ENCODE measurements at places on chromosomes 11 and 22. TPM values are rescaled to one million over a fixed set of nuclear protein-coding genes. Genes with fewer than 3 reads are reported as not detected.
A peak's percentile ranks its signal among the peaks of the same experiment; 100 is the strongest.

SLC5A12 gene
- total RNA-seq: not detected

FOLR2 gene
- 0.33 TPM for total RNA-seq

BTG4 gene
- total RNA-seq: 0.31 TPM

DNA sequence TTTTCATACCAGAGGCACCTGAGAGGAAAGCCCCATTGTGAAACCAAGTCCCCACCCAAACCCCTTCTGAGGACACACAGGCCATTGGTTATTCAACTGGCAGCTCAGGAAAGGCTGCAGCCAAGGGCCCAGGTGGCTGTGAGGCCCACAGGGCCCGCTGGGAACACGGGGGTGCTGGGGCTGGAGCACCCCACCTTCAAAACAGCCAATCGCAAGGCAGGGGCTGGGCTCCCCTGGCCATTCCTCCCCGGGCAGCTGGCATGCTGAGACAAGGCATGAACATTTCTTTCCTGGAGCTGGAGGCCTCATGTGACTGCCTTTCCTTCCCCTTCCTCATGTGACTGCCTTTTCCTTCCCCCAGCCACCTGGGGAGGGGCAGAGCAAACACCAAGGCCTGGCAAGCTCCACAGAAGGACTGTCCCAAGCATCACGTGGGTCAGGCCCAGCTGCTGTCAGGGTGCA lies 76.9 kb downstream of the PIWIL3 start:
- DNase-seq: no peak

DNA sequence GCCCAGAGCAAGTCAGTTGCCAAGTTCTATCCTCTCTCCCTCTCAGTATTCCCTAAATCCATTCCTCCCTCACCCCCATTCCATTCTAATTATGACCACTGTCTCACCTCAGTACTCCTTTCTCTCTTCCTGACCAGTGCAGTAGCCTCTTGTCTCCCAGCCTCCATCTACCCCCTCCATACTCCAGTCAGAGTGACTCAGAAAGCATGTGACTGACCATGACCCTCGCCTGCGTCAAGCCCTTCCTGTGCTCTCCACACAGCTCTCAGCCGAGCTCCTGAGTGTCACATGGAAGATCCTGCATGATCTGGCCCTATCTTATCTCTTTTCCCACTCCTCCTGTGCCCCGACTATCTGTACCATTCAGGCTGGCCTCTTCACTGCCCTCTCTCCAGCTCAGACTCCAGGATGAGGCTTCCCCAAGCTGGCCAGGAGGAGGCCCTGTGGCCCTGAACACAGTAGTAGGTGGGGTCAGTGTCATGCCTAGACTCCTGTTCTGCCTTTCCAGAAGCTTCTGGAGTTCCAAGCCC lies 42.6 kb downstream of the NEU3 start:
- DNase-seq: no peak

GRCh38 chr11:109423466-109424190 lies 1.6 kb downstream of the C11orf87 start:
- no peak for DNase-seq

DNA sequence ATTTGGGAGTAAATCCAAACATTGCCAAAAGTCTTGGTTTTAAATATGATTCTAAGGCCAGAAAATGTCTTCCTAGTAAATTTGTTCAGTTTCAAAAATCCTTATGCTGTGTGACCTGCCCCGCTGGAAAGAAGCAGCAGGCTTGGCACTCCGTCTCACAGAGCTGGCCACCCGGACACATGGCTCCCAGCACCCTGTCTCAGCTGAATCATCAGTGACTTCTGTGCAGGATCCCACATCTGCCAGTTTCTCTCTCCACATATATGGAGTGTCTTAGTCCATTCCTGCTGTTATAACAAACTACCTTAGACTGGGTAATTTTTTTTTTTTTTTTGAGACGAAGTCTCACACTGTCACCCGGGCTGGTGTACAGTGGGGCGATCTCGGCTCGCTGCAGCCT lies 356.7 kb downstream of the TBC1D22A start:
- no peak for DNase-seq

- DNase-seq: no peak
These were observed 57.4 kb downstream of the AHNAK start for GRCh38 chr11:62489204-62489603.

OR10A2 gene
- total RNA-seq: not detected

DNA sequence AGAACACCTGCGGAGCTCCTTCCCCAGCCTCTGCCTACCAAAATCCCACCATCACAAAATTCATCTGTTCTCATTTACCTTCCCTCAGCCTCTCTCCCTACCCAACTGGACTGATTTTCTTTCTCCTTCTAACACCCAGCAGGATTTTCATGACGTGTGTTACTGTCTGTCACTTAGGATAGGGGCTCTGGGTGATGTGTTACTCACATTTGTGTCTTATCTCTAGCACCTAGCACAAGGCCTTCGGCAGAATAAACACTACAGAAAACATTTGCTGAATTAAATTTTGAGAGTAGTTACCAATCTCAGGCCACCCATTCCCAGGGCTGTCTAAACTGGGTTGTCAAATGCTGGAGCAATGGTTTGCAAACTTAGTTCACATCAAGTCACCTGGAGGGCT lies 88.0 kb downstream of the NTM start:
- DNase-seq: no peak

DNA sequence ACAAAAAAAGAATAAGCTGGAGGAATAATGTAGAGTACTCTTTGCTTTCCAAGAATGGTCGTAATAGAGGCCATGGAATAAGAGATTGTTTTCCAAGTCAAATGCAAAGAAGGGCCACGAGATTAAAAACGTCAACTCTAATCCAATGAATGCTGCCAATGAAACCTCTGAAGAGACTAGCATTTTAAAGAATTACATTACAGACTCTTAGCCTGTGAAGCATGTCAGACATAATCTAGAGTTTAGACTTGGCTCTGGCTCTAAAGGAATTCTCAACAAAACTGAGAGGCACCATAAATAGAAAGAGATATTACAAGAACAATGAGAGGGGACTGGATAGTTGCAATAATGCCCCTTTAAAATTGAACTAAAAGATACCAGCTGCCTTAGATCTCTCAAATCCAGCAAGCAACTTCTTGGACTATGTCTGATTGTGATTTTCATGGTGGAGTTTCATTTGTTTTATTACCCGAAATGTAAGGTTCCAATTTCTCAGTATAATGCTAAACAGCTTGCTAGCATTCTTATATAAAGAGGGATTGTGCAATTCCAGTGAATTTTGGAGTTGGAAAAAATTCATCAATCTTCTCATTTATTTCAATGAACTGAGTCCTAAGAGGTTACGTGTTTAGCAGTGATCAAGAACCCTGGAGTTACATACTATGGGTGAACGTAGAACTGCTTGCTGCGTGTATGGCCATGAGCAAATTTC lies 5.6 kb downstream of the ETS1 start:
- DNase-seq: no peak

CRYBB3 gene
- 0.72 TPM for total RNA-seq

SCGB1A1 gene
- not detected for total RNA-seq

DNA sequence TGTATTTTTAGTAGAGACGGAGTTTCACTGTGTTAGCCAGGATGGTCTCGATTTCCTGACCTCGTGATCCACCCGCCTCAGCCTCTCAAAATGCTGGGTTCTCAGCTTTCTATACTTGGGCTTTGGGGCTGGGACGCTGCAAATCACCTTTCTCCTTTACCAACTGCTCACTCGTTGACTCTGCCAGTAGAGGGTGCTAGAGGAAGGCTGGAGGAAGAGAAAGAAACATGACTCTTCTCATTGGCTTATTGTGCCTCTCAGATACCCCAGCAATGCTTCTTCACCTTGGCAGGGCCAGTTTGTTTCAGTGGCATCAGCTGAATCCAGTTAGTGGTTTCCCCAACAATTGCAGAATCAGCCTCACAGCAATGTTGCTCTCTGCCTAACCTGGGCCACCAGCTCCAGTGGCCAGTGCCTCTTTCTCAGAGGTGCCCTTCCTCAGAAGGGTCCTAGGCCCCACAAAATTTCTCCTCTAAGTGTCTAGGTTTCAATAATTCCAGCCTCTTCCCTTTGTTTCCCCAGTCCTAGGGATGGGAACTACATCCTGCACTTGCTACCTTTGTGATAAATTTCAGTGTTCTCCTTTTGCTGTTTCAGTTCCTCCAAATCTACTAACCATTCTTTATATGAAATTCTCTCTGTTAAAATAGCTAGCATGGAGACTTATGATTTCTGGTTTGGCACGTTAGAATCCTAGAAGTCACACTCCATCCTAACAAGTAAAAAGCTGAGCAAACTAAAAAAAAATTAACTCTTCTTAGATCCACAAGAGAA lies 71.5 kb upstream of the VSTM5 start:
- DNase-seq: no peak

DNA sequence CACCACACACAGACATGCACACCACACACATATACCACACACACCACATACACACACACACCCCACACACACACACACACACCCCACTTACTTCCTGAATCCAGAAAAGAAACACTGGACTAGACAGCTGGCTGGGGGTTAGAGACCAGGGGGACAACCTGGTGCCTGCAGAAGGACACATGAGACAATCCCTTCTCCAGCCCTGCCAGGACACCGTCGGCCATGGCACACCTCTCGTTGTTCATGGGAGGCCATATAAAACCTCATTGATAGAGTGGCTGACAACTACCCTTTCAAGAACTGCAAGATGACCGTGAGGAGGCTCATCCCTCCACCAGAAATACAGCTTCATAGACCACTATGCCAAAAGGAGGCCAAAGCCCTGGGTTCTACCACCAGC lies 54.3 kb downstream of the IGSF9B start:
- DNase-seq: no peak

VEGFB gene
- 93.4 TPM for total RNA-seq

DNA sequence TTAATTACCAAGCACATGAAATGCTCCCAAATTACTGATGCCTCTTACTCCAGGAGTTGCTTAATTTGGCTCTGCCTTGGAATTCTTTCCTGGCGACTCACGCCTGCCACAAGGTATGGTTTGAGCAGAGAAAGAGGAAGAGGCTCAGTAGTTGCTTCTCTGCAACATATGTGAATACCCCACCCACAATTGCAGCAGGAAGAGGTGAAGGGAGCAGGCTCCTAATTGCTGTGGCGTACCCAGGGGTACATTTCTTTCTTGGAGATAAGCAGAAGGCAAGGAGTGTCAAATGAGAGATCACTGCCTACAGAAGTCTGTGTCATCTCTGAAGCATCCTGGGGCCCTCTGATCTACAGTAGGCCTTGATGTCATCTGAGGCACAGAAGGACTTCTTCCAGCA lies 10.6 kb upstream of the NNMT start:
- DNase-seq: no peak

- DNase-seq: no peak
These were observed 252.8 kb upstream of the CTSC start for GRCh38 chr11:88590361-88590760.

- DNase-seq: no peak
These were observed 549.1 kb downstream of the MN1 start for GRCh38 chr22:27252282-27253049.

DNA sequence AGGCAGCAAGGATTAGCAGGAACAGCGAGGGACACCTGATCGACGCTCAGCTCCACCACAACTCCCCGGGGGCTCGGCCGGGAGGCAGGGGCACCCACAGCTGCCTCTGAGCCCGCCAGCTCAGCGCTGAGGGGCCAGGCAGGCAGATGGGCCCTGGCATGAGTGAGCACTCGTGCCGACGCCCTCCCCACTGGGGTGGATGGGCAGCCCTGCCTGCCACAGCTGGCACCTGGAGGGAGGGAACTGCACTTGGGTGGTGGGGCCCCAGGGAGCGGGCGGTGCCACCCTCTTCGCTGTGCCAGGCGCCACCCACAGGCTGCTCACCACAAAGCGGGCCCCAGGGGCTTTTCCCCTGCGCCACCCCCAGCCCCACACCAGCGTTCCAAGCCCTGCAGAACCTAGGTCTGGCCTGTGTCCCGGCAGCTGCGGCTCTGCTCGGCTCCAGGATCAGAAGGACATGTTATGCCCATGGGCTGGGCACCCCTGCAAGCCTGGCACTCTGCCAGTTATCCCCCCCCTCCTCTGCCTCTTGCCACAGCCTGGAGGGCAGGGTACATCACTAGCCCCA lies 28.8 kb downstream of the WNT7B start:
- no peak for DNase-seq

GRCh38 chr11:66388780-66389386 lies 17.3 kb upstream of the SLC29A2 start:
- DNase-seq: peak; percentile 68

SLC29A2 gene
- 12.1 TPM for total RNA-seq

GRCh38 chr22:27405672-27406388 lies 395.7 kb downstream of the MN1 start:
- DNase-seq: peak; percentile 55

DNA sequence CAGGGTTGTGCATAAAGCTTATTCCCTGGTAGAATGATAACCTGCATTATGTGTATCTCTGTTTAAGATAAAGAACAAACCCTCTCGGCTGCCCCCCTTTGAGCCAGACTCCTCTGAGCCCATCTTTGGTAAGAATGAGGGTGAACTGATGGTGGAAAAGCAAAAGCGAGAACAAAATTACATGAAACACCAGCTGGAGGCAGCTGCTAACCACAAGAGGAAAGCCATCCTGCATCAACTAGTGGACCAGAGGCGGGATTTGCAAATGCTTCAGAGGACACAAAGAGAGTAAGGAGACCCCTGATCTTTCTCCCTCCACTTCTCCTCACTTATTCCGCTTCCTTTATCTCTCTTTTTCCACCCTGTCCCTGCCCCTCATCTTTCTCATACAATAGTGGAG lies 40.3 kb downstream of the CCDC81 start:
- DNase-seq: no peak

- no peak for DNase-seq
These were observed 115.9 kb downstream of the TBC1D22A start for GRCh38 chr22:46878191-46878948.

- DNase-seq: peak; percentile 56
These were observed at the start of gene TLCD5 for GRCh38 chr11:120324932-120325810. Gene TLCD5 (plus strand): TSS chr11:120325299. CDS start chr11:120327442, 2,143 bp downstream.

- DNase-seq: no peak
These were observed 66.5 kb upstream of the PITPNB start for GRCh38 chr22:27985323-27986275.

DNA sequence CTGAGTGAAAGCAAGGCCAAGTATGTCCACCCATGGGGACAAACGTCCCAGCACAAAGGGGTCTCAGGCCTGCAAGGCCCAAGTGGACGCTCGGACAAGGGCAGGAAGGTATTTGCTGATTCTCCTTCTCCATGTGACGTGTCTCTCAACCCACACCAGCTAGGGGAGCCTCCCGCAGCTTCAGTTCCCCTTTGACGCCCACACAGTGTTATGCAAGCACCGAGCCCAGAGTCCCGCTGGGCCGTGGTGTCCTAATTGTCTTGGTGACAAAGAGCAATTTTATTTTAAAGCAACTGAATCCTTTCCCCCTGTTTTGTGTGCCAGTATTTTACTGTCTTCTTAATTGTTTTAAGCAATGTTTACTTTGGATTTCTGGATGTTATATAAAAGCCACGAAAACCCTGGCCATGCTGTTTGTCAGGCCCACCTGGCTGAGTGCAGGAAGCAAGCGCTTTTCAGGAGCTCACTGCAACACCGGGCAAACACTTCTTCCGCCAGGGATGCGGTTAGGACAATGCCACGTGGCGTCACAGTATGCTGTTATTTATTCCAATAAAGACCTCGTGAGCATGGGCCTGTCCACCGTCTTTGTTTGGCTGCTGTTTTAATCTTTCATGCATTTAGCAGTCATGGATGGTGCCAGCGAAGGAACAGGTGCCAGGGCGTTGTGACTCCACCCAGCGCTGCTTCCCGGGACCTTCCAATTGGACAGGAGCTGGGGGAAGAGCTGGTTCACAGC lies 8.2 kb upstream of the PARVG start:
- no peak for DNase-seq

Measured in activated naive CD8-positive, alpha-beta T cell treated with anti-CD3 and anti-CD28 coated beads, Interleukin-2, amount 10 ng/mL, durations not matched to agents 7 days and 5 days (primary cell).